ENCODE measurements at places on chromosomes 2 and 18.

DNA sequence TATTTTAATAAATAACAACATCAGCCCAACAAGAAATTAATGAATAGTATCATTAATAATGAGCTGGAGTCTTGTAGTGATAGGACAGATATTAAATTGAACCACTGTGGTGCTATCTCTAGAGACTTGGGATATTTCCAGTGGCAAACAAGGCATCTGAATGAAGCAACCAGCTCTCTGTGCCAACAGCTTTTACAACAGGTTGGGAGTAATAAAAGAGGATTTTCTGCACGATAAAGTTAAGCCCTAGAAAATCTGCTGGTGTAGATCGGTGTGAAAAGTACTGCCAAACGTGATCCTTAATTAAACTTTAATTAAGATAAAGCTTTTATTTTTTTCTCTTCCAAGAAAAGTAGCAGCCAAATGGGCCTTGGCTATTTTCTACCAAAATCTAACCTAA is 385.5 kb downstream of the NR4A2 start:
- DNase-seq = no peak

- DNase-seq = no peak
Observed at GRCh38 chr2:219765231-219765911, 137.9 kb downstream of the SLC4A3 start.

GRCh38 chr2:181077128-181077709 is 96.8 kb downstream of the UBE2E3 start:
- peak; percentile 51 for DNase-seq

DNA sequence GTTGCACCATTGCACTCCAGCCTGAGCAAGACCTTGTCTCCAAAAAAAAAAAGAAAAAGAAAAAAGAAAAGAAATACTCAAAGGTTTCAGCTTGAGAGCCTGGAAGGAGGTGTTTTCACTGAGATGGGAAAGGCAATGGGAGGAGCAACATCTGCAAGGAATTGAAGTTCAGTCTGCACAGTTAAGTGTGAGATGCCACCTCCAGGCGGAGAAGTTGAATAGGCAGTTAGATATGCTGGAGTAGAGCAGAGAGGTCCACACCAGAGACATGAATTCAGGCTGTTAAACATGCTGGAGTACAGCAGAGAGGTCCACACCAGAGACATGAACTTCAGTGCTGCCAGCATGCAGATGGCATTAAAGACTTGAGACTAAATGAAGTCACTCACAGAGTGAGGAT is 41.4 kb upstream of the DTNB start:
- DNase-seq = no peak

GRCh38 chr2:157793053-157793612 is 83.0 kb downstream of the ACVR1 start:
- DNase-seq = no peak

- DNase-seq = peak; percentile 40
Observed at GRCh38 chr2:113169002-113169530, 4.7 kb upstream of the PSD4 start.

DNA sequence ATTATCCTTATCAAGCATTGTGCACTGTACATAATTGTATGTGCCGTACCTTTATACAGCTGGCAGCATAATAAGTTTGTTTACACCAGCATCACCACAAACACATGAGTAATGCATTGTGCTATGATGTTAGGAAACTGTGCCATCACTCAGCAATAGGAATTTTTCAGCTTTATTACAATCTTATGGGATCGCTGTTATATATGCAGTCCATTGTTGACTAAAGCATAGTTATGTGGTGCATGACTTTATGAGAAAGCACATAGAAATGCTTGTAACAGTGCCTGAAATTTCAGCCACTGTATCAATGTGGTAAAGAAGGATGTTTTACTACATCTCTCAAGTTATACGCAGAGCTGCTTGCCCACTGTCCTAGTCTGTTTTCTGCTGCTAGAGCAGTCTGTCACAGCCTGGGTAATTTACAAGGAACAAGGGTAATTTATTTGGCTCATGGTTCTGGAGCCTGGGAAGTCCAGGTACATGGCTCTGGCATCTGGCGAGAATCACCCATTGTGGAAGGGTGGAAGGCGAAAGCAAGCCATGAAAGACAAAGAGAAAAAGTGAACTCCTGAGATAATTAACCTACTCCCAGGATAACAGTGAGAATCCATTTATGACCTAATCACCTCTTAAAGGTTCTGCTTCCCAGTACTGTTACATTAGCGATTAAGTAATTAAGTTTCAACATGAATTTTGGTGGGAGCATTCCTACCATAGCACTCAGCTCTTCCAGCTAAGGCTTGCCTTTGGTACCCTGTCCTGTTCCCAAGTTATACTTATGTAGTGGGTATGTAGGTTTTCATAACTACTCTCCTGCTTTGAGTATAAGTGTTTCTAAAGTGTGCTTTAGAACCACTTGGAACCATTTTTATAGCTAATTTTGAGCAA is 4.6 kb downstream of the MAP3K20 start:
- no peak for DNase-seq

DNA sequence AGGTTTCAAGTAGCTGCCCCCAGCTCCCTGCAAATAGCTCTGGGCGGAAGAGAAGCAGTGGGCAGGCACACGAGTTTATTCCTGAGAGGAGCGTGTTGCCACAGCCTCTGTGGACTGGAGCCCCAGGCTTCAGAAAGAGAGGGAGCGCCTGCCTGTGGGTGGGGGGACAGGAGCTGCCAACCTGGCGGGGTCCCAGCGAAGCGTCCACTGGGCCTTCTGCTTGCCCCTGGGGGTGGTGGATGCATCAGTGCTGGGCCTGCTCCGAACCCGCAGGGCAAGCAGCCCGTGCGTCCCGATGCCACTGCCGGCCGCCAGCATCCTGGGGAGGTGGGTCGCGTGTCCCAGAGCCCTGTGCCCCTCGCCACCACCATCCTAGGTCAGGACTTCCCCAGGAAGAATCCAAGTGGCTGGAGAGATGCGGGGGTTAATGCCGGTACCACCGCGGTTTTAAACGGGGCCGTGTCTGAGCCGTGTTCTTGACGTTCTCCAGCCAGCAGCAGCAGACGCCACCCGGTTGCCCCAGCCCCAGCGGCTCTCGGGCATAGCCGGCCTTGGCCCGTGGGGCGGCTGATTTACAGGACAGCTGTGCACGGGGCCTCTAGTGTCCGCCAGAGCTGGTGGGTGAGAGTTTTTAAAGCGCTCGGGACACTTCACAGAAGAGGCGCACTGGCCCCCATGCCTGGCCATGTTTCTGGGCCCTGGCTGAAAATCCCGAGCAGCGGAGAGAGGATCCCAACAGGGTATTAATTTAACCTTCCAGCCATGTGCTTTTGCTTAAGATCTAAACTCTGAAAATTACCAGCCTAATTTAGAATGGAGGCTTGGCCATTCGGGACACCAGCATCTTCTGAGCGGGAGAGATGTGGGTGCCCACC is 84.7 kb downstream of the NFATC1 start:
- DNase-seq = no peak

DNA sequence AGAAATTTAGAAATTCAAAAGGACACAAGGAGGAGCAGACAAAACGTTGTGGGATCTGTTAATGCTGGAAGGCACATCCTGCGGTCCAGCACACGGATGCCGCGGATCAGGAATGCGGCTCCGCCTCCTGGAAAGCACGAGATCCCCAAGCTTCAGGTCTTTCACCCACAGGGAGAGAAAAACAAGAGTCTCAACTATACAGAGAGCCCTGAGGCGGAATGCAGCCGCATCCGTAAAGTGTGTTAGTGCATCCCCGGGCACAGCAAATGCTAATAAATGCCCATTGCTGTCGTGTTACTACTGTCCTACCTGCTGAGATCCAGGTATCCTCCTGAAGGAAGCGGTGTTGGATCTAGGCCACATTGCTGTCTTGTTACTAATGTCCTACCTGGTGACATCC is 303.9 kb downstream of the EIPR1 start:
- no peak for DNase-seq

- no peak for DNase-seq
Observed at GRCh38 chr2:37549598-37549997, 121.8 kb downstream of the CDC42EP3 start.

- DNase-seq = no peak
Observed at GRCh38 chr18:44682871-44683221, 2.2 kb downstream of the SETBP1 start.

GRCh38 chr2:142907653-142908052 is 30.2 kb downstream of the KYNU start:
- DNase-seq = no peak

- no peak for DNase-seq
Observed at GRCh38 chr2:21515903-21516302, 392.1 kb downstream of the TDRD15 start.

- no peak for DNase-seq
Observed at GRCh38 chr2:10369269-10370255, 66.9 kb downstream of the HPCAL1 start.

- no peak for DNase-seq
Observed at GRCh38 chr18:36329684-36330434, 32.3 kb downstream of the FHOD3 start.

- DNase-seq = no peak
Observed at GRCh38 chr2:85216927-85217326, 83.7 kb downstream of the TCF7L1 start.

DNA sequence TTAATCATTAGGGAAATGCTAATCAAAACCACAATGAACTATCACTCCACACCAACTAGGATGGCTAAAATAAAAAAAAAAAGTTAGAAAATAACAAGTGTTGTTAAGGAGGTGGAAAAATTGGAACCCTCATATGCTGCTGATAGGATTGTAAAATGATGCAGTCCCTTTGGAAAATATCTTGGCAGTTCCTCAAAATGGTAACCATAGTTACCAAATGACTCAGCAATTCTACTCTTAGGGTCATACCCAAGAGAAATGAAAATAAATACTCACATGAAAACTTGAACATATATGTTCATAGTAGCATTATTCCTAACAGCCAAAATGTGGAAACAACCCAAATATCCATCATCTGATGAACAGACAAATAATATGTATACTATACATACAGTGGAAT is 15.7 kb upstream of the ACVR2A start:
- no peak for DNase-seq

DNA sequence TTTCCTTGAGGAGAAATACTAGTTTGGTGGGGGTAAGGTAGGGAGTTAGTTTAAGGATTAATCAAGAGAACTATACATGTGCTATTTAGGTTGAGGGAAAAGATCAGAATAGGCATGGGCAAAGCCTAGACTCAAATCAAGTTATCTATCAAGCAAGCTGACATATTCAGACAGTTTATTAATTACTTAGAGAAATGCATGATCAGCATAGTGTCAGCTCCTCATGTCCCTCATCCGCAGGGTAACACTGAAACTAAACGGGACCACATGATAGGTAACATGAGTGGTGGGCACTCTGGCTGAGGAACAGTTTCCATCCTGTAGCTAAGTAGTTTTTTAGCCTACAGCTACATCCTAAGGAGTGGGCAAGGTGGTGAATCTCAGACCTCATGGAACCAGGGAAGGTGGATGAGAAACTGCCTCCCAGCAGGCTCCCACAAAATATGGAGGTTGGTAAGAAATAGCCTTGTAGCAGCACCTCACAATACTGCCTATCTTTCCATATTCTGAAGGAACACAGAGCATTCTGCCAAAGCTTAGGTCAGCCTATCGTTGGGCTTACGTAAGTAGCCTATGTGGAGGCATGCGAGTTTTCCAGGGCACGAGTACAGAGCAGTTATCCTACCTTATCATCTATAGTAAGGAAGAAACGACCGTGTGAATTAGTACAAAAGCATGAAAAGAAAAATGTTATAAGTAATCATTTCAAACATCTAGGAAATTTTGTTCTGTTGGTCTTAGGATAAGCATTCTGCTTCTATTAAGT is 18.4 kb downstream of the ZC3H6 start:
- no peak for DNase-seq

DNA sequence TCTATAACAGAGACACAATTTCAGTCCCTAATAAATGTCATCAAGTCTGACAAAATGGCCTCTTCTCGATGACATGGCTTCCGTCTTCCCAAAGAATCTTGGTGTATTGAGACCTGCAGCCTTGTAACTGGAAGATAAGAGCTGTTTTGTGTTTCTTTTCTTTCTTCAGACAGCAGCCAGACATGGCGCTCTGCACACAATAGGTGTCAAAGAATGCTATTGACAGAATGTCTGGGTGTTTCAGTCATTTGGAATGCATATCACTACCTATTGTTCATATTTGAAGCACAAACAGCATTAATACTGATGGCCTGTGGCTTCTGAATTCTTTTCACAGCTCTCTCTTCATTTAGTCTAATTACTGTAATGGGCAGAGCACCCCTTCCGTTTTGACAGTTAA is 344.8 kb downstream of the RPRM start:
- no peak for DNase-seq
